ENCODE measurements at places on chromosomes 3 and 15. TPM values are rescaled to one million over a fixed set of nuclear protein-coding genes. Genes with fewer than 3 reads are reported as not detected.

The CHRM5 gene
- total RNA-seq = not detected

DNA sequence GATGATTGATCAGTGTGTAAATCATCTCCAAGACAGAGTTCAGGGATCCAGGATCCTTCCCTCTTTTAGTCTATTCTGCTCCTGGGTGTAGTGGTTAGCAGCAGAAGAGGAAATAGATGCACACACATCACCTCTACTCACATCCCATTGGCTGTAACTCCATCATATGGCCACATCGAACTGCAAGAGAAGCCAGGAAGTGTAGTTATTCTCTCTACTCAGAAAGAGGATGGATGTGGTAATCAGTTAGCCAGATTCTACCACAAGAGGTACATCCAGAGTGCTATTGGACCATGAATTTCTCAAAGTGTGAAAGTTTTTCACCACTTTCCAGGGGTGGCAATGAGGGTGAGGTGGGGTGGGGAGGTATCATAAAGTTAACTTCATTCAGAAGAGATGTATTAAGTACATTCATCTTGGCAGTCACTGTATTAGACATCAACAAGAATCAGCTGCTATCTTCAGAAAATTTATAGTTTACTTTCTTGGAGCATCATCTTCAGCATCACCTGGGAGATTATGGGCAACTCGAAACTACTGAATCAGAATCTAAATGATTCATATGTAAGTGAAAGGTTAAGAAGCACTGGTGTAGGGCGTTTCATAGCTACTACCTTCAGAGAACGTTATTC is 60.6 kb upstream of the GAP43 start:
- no peak for DNase-seq

DNA sequence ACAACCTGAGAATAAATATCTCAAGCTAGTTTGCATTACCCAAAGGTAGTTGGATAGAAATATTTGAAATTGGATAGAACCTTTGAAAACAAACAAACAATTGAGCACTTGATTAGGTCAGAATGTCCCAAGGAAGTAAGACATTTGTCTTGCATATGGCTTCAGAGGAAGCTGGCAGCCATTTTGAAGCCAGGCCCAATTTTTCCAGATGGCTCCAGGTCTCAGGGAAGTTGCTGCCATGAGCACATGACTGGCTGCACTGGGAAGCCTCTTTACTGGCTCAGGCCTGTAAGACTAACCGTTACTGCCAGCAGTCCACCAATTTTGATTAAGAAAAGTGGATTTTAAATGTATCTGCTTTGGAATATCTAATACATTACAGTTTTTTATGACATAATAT is 448.9 kb upstream of the DPH6 start:
- no peak for DNase-seq

GRCh38 chr15:31374986-31375385 is 48.4 kb downstream of the KLF13 start:
- DNase-seq = peak; percentile 11

- DNase-seq = no peak
These were observed 57.4 kb downstream of the UMPS start for GRCh38 chr3:124787476-124788195.

DNA sequence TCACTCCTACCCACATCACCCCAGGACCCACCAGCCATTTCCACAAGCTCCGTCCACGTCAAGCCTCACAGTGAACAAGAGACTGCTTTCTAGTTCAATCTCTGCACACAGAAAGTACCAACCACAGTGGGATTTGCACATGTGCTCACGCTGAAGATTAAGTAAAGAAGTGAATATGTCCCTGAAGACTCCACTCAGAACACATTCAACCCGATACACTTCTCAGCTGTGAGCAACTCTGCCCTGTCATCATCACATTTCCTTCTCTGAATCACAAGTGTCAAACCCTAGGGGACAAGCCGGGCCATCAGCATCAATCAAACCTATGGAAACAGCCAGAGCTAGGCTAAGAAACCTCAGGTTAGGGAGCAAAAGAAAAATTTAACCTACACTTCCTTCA is 1.9 kb downstream of the STIMATE start:
- DNase-seq = no peak

GRCh38 chr3:119413603-119414280 is 49.7 kb downstream of the TMEM39A start:
- DNase-seq = no peak

Data from left ventricle myocardium inferior (tissue), 1 donor.